ENCODE measurements at places on chromosomes 11 and 22.
A peak's percentile ranks its signal among the peaks of the same experiment; 100 is the strongest.

DNA sequence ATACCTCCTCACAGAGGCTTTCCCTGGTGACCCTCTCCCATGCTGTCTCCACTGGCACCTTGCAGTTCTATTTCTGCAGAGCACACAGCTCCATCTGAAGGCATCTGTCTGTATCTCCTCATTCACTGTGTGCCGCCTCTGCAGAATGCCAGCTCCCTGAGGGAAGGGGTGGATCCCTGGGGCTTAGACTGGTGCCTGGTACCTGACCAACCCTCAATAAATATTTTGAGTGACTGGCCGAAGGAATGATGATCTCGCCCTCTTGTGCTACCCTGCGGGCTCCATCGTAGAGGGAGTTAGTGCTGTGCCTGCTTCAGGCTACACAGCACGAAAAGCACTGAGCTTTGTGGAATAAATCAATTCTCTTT, 1.6 kb downstream of the CBX7 start:
- no peak for DNase-seq

- no peak for DNase-seq
These were observed 57.8 kb upstream of the RCN1 start for GRCh38 chr11:32033067-32033466.

DNA sequence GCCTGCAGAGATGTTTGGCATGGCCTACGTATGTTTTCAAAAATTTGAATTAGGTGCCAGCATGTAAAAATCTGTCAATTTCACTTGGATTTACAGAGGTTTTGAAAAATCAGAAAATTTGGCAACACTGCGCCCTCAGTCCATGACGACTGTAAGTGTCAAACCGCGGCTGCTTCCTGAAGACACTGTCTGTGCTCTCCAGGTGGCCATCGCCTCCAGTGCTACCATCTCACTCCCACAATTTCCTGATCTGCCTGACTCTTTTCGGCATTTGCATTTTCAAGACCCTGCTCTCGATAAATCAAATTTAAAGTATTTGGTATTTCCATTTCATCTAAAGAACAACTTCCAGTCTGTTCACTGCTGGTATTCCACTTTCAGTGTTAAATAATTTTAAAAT, 34.6 kb downstream of the VSIG10L2 start:
- DNase-seq = no peak

- DNase-seq = no peak
These were observed 300.6 kb upstream of the C11orf87 start for GRCh38 chr11:109121173-109121932.

DNA sequence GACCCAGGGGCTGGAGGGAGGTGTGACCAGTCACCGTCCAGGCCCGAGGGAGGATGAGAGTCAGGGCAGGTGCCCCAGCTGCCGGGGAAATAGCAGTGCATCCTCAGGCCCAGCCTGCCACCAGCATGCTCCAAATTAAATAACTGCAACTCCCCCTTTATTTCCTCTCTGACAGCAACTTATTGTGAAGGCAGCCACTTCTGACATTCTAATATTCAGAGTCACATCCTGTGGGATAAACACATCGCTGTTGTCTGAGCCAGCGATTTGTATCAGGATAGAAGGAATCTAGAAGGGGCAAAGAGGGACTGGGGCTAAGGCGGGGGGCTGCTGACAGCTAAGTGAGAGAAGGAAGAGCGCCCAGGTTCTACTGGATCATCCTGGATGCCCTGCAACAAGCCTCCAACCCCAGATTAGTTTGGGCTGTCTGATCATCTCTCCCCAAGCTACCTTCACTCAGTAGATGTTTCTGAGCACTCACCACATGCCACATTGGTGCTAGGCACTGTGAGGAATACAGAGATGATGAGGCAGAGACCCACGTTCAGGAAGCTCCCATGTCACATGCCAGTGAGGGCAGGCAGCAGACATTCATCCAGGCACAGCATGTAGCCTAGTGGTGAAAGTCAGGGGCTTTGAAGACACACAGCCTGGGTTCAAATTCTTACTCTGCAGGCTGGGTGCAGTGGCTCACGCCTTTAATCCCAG, 214.1 kb downstream of the BUD13 start:
- no peak for DNase-seq

DNA sequence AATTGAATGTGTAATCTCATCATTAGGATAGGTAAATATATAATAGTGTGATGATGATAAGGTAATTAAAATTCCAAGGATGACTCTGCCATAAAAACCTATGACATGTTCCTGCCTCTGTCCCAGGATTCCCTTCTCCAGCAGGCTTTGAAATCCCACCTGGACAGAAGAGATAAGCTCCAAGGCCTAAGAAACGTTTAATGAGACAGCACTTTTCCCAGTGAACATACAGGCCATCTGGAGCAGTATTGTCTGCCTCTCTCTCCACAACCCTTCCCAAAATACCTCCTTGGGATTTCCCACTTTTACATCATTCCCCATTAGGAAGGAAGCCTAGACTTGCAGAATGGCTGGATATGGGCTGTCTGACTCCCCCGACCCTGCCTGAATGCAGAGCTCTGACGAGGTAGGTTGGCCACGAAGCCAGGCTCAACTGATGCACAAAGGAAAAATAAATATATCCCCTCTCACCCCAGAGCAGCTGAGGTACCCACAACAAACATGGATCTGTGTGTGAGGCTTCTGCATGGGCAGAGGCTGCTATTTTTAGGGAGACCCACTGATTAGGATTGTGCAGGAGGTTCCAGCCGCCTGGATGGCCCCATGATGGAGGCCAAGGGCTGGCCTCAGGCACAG, 71.0 kb downstream of the TMPRSS5 start:
- no peak for DNase-seq

- no peak for DNase-seq
These were observed 1.2 kb downstream of the PHLDB1 start for GRCh38 chr11:118608360-118609227.

GRCh38 chr22:16987822-16988221, 20.2 kb downstream of the GAB4 start:
- DNase-seq = no peak

GRCh38 chr22:50311606-50312351, 4.3 kb upstream of the PLXNB2 start:
- no peak for DNase-seq

DNA sequence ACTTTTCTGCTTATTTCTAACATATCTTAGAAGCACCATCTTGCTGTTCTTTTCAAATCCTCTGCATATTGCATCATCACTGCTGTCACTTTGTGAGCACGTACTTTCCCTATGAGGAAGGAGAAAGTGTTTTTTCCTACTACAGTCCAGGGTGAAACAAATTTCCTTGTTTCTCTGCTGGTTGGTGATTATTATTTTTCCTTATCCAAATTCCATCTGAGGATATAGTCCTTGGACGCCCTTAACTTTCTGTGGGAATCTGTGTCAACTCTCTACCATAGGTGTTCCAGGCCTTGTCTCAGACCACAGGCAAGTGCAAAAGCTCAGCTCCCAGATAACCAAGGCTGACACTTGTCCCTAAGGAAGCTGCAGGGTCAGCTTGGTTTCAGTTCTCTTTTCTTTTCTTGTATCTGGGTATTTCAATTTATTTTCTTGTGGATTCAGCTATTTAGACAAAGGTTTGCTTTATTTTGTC, 29.4 kb upstream of the LYVE1 start:
- no peak for DNase-seq

GRCh38 chr11:30868626-30869081, 282.5 kb upstream of the MPPED2 start:
- DNase-seq = no peak

DNA sequence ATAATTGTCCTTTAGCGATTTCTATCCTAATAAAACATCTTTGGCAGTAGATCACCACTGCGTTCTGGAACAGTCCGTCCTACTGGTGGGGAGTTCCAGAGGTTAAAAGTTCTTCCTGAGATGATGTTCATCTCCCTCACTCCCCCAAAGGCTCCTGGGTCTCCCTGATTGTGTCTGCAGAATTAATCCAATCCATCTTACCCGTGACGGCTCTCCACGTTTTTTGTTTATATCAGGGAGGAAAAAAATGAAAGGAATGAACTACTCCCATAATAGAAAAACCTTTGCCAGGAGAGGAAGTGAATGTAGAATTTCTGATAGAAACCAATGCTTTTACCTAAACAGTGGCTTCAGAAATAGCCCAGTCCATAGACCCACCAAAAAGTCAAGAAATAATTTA, 81.6 kb downstream of the LARGE1 start:
- no peak for DNase-seq

DNA sequence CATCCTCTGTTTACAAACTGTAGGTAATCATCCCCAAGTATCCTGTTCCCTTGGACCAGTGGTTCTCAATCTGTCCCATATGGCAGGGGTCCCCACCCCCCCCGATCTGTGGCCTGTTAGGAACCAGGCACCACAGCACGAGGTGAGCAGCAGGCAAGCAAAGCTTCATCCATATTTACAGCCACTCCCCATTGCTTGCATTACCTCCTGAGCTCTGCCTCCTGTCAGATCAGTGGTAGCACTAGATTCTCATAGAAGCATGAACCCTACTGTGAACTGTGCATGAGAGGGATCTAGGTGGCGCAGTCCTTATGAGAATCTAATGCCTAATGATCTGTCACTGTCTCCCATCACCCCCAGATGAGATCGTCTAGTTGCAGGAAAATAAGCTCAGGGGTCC, 33.4 kb upstream of the EIF3M start:
- DNase-seq = no peak

- DNase-seq = no peak
These were observed 11.4 kb downstream of the EMID1 start for GRCh38 chr22:29216873-29217666.

- no peak for DNase-seq
These were observed 9.1 kb upstream of the TCF20 start for GRCh38 chr22:42279425-42280020.

DNA sequence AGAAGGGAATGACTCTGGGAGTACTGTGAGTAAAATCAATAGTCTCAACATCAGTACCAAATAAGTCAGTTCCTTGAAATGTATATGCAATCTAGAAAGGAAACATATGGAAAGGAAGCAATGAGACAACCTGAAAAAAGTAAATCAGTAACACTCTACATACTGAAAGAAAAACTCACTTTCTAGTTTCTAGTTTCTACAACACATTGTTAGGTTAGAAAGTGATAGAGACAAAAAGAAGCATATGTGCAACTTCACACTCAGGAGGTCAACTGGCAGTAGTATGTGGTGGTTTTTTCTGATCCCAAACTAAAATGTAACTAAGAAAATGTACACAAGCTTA, 156.5 kb upstream of the SOX6 start:
- DNase-seq = no peak

- no peak for DNase-seq
These were observed 1.9 kb downstream of the NLRP6 start for GRCh38 chr11:279966-280705.

- DNase-seq = no peak
These were observed 4.8 kb upstream of the CASTOR1 start for GRCh38 chr22:30294066-30294465.

GRCh38 chr11:75597636-75598035, 35.6 kb downstream of the SERPINH1 start:
- peak; percentile 12 for DNase-seq

DNA sequence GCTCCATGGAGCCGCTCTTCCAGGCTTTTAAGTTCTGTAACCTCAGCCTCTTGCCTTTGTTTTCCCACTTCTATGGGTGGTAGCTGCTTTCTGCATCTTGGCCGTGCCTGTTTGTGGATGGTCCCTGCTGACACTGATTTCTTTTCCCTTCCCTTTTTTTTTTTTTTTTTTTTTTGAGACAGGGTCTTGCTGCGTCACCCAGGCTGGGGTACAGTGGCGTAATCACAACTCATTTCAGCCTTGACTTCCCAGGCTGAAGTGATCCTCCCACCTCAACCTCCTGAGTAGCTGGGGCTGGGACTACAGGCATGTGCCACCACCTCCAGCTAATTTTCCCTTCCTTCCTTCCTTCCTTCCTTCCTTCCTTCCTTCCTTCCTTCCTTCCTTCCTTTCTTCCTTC, 57.7 kb upstream of the EP300 start:
- DNase-seq = no peak

DNA sequence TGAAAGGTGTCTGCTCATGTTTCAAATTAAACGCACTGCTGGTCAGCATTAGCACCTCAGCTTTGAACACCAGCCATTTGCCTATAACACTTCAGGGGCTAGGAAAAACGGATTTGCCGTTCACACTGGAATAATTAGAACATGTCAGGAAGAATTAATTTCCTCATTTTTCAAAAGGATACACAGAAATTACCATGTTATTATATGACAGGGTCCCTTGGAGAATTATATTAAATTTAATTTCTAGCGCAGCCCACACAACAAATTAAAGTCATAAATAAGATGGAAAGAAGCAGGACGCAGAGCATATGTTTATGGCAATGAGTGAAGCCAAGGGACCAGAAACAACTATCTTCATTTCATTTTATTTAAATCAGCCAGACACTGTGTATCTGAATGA, 83.8 kb upstream of the SOX6 start:
- DNase-seq = no peak

- DNase-seq = no peak
These were observed 2.2 kb upstream of the KMT2A start for GRCh38 chr11:118434123-118434552.

DNA sequence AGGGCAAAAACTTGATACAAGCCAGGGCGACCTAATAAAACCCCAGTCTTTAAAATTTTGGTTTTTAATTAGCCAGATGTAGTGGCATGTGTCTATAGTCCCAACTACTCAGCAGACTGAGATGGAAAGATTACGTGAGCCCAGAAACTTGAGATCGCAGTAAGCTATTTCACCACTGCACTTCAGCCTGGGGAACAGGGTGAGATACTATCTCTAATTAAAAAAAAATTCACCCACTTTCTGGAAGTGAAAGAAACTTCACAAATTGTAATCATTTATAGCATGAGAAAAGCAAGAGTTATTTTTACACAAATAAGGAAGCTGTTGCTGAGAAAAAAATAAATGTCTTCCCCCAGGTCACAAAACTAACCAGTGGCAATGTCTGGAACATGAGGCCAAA, 882 bp upstream of the GLYATL2 start:
- DNase-seq = no peak

DNA sequence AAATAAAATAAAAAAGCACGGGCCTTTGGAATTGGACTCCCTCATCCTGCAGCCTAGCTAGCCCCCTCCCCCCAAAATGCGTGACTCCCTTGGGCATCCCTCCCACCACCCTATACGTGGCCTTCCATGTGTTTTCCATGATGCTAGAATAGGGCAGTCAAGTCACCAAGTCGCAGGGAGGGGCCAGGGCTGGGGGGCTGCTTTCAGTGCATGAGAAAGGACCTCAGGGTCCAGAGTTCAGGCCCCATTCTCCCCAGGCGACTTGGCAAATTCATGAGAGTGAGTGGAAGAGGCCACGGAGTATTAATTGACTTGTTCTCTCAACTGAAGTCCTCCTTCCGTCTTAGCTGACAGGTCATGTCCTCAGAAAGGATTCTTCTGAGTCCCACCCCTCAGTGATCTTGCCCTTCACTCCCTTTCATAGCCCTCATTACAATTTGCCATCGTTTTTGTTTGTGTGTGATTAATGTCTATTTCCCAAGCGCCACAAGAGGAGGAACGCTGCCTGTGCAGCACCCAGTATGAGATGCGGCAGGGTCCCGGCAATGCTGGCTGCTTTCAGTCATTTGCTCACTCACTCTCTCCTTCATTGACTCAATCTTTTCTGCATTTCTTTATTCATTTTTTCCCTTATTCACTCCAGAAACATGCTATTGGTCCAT, 17.4 kb downstream of the LRRC32 start:
- DNase-seq = no peak

Data from NCI-H446 (cell line).